ENCODE measurements at places on chromosomes 6 and 20. TPM values are rescaled to one million over a fixed set of nuclear protein-coding genes. Genes with fewer than 3 reads are reported as not detected.

The SRSF12 gene
- total RNA-seq = 2.3 TPM

The SCRT2 gene
- total RNA-seq = not detected

The SLC4A11 gene
- 7.6 TPM for total RNA-seq

- H3K27ac ChIP-seq = no peak overlapping the region
- no peak overlapping the region for H3K4me3 ChIP-seq
- no peaks in the 10 kb centered on the region for H3K27me3 ChIP-seq
- H3K4me1 ChIP-seq = no peaks in the 10 kb centered on the region
- no peaks in the 10 kb centered on the region for H3K36me3 ChIP-seq
These were observed 164.0 kb downstream of the MEI4 start for GRCh38 chr6:77816766-77817270.

DNA sequence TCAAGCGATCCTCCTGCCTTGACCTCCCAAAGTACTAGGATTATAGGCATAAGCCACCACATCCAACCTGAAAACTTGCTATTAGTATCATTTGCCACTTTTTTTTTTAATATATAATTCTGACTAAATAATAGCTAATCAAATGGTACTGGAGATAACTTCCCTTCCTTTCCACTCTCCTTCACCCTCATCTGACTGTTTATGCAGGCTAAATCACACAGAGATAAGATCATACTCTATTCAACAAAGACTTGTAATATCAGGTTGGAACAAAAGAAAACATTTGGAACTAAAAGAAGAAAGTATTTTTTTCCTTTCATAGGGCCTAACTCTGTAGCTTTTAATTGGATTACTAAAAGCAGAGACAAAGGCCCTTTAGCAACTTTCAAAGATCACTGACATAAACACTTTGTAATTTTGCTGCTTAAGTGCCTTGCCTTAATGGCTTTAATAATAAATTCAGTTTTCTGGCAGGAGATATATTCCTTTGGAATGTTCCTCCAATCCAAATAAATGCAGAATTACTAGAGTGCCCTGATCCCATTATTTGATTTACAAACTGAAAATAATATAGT is 198.7 kb upstream of the ASCC3 start:
- no peaks in the 10 kb centered on the region for H3K36me3 ChIP-seq
- no peak overlapping the region for H3K4me3 ChIP-seq
- no peak for DNase-seq
- H3K27ac ChIP-seq = no peak overlapping the region

DNA sequence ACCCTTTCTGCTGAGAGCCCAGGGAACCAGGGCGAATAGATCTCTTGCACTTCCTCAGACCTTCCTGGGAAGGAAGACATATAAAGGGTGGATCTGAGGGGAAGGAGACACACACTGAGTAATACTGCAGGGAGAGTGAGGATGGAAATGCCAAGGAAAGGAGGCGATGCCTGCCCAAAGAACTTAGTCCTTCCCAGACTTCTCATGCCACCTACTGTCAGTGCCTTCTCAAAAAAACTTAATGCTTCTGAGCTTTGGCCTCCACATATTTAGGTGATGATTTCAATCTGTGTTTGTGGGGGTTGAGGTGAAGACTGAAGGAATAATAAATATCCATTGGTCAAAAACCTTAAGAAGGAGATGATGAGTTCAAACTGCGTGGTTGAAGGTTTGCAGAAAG is 9.7 kb downstream of the BTN3A1 start:
- H3K27ac ChIP-seq = no peak overlapping the region

DNA sequence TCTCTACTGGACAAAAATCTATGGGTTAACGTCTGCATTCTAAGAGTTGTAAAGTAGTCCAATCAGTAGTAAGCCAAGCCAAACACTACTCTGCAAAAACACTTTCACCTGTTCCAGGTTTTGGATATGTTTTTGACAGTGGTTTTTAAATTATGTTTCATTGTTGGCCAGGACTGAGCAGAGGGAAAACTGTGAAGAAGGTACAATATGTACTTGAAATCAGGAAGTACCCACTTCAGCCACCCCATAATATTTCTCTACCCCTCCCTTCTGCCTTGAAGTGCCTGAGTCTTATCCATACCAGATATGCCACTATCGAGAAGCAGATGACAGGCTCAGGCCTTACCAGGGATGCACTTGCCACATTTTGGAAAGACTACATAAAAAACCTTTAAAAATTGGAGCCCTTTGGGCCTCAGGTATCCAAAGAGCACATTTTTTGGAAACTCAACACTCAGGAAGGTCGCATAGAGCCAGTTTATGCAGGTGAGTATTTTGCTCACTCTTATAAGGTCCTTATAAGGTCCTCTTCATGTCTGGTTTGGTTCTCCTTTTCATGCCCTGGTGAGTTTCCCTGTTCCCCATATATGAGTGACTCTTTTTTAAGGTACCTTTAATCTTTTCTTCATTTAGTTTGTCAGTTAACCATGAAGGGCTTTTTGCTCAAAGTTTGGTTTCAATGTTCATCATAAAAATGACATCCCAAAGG is 859.3 kb upstream of the FLRT3 start:
- H3K4me1 ChIP-seq = no peaks in the 10 kb centered on the region
- no peaks in the 10 kb centered on the region for H3K36me3 ChIP-seq
- no peak overlapping the region for H3K4me3 ChIP-seq
- no peak for DNase-seq
- H3K27ac ChIP-seq = no peak overlapping the region

GRCh38 chr20:3803289-3803688 is 7.2 kb downstream of the CDC25B start:
- DNase-seq = no peak
- no peaks in the 10 kb centered on the region for H3K36me3 ChIP-seq
- H3K4me3 ChIP-seq = no peak overlapping the region
- no peaks in the 10 kb centered on the region for H3K27me3 ChIP-seq

Data from kidney (tissue), 22 donors.